ENCODE measurements at places on chromosomes 3 and 15.

DNA sequence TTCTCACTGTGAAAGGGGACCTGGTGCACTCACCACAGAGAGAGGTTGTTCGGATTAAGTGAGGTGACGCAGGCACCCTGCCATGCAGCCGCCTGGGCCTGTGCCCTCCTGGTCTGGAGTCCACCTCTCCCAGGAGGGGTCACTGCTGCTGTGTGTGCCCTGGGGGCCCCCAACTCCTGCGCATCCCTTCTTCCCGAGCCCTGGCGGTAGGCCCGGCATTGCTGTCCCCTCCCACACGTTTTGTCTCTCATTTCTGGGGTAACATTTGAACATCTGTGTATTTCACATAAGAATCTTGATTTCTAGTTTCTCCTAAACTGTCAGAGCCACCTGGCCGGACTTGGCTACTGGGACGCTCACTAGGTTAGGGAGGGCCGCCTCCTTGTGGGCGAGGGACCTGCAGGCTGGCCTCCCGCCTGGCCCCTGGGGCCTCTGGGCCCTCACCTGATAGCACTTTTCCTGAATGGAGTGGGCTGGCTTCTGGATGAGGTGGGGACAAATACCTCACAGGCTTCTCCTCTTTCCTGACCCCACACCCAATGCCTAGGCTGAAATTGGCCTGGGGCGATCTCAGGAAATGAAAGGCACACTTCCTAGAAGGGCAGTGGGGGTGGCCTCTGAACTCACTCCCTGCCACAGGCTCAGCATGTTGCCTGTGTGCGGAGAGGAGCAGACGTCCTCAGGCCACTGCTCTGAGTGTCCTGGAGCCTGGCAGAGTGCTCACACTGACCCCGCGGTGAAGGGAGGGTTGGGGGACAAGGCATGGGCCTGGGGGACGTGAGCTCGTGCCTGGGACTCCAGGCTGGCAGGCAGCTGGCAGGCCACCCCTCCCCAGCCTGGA lies 104.2 kb upstream of the PRR23E start:
- peaks cover 7% of the 10 kb centered on the region for H3K27me3 ChIP-seq
- H3K4me1 ChIP-seq = no peaks in the 10 kb centered on the region
- no peak for DNase-seq

DNA sequence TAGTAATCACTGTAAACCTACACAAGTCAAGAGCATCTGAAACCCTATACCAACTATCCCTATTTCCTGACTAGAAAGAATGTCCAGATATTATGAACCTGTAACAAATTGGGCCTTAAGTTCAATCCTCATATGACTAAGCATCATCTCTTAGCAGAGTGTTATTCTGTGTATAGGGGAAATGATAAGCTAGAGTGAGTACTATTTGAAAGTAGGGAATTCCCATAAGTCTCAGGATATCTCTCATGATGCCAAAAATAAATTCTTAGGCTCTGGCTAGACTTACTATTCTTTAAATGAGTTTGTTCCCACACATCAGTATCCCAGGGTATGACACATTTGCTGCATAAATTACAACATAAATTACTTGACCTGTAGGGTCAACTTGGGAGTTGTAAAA lies 15.3 kb downstream of the MRPL47 start:
- H3K4me3 ChIP-seq = no peak overlapping the region
- H3K27me3 ChIP-seq = no peaks in the 10 kb centered on the region
- H3K27ac ChIP-seq = no peak overlapping the region
- peaks cover 98% of the 10 kb centered on the region for H3K36me3 ChIP-seq
- H3K4me1 ChIP-seq = no peaks in the 10 kb centered on the region

DNA sequence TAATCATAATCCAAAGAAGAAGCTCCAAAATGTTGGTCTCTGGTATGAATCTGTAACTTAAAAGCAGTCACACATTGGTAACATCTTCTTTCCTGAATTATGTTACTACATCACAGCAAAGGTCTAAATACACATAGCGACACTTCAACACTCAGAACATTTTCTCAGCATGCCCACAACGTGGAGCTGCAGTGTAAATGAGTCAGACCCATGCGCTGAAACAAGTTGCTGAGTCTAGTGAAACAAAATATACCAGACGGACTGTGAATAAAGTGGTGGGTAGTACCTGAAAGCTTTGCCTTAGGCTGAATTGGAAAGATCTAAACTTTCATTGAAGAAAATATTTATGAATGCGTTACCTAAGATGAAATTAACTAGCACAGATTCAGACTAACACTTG lies 33.2 kb upstream of the GOLGA8B start:
- DNase-seq = no peak
- no peaks in the 10 kb centered on the region for H3K36me3 ChIP-seq
- H3K4me1 ChIP-seq = no peaks in the 10 kb centered on the region
- H3K27me3 ChIP-seq = no peaks in the 10 kb centered on the region
- no peak overlapping the region for H3K4me3 ChIP-seq

- H3K4me3 ChIP-seq = no peak overlapping the region
- H3K4me1 ChIP-seq = no peaks in the 10 kb centered on the region
- H3K36me3 ChIP-seq = no peaks in the 10 kb centered on the region
These were observed 14.1 kb upstream of the PGPEP1L start for GRCh38 chr15:99021694-99022093.

DNA sequence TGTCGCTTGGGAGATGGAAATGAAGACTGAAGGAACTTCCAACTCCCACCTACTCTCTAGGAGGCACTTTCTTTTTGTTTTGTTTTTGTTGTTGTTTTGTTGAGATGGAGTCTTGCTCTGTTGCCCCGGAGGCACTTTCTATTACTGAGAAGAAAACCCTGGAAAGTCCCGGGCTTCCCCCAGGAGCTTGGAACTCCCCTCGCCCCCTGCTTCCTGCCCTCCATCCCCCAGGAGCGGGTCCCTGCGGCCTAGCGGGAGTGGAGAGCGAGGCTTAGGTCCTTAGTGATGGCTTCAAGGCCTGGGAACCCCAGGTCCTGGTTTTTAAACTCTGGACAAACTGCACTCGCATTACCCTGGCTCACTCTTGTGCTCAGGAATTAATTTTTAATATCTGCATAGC lies 195.7 kb downstream of the OCA2 start:
- H3K4me1 ChIP-seq = no peaks in the 10 kb centered on the region
- DNase-seq = no peak
- no peaks in the 10 kb centered on the region for H3K27me3 ChIP-seq
- H3K4me3 ChIP-seq = no peak overlapping the region

DNA sequence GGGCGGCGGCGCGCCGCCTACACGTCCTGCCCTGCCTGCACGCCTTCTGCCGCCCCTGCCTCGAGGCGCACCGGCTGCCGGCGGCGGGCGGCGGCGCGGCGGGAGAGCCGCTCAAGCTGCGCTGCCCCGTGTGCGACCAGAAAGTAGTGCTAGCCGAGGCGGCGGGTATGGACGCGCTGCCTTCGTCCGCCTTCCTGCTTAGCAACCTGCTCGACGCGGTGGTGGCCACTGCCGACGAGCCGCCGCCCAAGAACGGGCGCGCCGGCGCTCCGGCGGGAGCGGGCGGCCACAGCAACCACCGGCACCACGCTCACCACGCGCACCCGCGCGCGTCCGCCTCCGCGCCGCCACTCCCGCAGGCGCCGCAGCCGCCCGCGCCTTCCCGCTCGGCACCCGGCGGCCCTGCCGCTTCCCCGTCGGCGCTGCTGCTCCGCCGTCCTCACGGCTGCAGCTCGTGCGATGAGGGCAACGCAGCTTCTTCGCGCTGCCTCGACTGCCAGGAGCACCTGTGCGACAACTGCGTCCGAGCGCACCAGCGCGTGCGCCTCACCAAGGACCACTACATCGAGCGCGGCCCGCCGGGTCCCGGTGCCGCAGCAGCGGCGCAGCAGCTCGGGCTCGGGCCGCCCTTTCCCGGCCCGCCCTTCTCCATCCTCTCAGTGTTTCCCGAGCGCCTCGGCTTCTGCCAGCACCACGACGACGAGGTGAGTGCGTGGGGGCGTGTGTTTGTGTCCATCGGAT lies 602 bp downstream of the TRIM71 start:
- no peaks in the 10 kb centered on the region for H3K27me3 ChIP-seq
- H3K4me3 ChIP-seq = peak overlapping the region; percentile 94
- peaks cover 18% of the 10 kb centered on the region for H3K4me1 ChIP-seq
- H3K27ac ChIP-seq = peak overlapping the region; percentile 100

DNA sequence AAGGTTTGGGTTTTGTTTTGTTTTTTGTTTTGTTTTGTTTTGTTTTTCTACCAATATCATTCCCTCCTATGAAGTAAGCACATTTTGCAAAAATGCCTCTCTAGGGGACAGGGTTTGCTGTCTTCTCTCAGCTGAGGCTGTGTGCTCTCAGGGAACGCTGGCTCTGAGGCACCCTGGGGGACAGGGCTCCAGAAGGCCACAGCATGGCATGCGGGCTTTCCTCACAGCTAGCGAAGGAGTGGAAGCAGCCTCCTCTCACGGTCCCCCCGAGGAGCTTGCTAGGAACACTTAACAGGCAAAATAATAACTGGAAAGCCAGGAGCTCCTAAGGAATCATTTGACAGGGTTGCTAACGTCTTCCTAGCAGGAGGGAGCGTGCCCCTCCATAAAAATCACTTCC lies 227.7 kb upstream of the ST8SIA2 start:
- H3K27ac ChIP-seq = no peak overlapping the region
- peaks cover 16% of the 10 kb centered on the region for H3K4me1 ChIP-seq
- H3K4me3 ChIP-seq = no peak overlapping the region
- H3K36me3 ChIP-seq = no peaks in the 10 kb centered on the region
